8988T (cell line): ENCODE measurements at places on chromosomes 2 and 18.

GRCh38 chr18:66916834-66917233 is 312.9 kb upstream of the CDH19 start:
- DNase-seq, result no peak

GRCh38 chr2:204114295-204115136 is 178.0 kb downstream of the ICOS start:
- DNase-seq, result no peak

DNA sequence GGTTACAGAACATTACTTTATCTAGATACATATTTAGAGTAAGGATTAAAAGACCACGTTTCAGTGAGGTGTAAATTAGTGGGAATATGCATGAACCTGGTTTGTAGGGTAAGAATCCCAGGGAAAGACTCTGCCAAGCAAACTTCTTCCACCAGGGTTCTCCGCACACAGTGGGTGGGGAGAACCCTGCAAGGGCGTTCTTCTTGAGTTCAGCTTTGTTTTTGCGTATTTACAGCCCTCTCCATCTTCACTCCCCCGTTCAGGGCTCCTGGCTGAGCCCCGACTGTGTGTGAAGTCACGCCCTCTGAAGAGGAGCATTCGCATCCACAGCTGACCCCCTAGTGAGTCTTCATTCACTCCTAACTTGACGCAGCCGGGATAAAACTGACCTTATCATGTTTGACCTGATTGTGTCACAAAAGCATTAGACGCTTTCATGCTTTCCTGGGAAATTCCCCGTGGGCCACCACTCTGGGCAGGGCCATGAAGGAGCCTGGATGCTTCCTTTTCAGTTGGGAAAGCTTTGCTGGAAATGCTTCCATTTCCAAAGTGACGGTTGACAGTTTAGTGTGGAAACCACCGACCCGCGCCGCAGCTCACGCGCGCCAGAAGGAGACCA is 1.0 kb downstream of the ALKAL2 start:
- DNase-seq, result no peak

GRCh38 chr2:11122380-11122779 is 32.9 kb upstream of the SLC66A3 start:
- DNase-seq, result no peak

DNA sequence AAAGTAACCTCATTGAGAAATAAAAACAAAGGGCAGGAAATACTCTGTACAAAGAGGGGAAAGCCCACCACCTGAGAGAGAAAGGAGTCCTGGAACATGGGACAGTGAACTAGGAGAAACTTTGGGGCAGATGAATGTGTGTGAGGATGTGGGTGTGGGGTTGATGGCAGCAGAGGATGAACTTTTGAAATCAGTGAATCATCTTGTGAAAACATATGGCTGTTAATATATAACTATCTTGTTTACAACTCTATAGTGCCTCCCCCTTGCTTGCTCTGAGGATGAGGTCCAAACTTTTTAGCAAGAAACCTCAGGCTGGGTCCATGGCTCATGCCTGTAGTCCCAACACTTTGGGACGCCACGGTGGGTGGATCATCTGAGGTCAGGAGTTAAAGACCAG is 171.8 kb upstream of the LHCGR start:
- no peak for DNase-seq

GRCh38 chr2:45008296-45009129 is 739 bp downstream of the SIX2 start:
- DNase-seq, result no peak

- no peak for DNase-seq
These were observed 8.7 kb downstream of the IMPA2 start for GRCh38 chr18:11989966-11990380.

DNA sequence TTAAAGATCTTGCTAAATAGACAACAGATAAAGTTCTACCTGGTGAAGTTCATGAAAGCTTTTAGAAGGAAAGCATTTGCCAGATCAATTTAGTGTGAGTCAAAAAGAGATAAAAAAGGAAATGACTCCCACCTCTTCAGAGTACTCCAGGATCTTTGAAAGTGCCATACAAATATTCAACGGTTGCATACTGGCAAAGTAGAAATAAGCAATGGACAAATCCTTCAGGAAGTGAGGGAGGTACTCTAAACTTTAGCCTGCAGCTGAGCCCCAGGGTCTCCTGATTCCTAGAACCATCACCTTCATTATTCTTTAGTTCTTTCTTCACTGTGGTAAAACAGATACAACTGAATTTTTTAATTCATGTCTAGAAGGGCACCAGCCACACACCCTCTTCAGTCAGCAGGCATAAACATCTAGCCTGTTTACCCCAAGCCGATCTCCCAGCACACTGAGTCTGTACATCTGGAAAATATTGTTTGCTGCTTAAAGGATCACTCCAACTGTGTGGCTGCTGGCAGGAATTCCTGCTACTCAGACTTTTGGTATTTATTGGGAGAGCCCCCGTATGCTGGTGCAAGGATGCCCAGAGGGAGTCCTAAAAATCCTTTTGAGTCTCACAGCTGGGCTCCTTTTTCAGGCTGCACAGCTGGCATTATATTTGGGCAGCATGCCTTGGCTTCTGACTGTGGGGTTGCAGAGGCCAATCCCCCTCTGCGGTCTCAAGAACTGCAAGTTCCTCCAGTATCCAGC is 72.3 kb upstream of the SESTD1 start:
- DNase-seq, result no peak

DNA sequence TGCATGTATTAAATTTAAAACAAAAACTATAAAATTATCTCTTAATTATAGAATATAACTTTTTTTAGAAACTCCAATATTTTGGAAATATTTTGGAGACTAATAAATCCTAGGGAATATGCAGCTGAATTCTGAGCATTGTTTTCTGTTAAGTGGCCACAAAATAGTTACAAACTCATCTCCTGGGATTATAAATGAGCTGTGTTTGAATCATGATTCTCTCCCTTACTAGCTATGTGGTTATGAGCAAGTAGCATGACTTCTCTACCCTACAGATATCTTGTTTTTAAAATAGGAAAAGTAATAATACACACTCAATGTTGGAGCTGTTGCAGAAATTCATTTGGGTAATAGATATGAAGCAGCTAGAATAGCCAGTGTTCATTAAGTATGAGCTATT is 137.9 kb upstream of the ITGA4 start:
- no peak for DNase-seq

- DNase-seq, result no peak
These were observed 61.4 kb upstream of the NEUROD1 start for GRCh38 chr2:181741756-181742155.

GRCh38 chr2:240451791-240452461 is 16.5 kb downstream of the GPC1 start:
- no peak for DNase-seq

DNA sequence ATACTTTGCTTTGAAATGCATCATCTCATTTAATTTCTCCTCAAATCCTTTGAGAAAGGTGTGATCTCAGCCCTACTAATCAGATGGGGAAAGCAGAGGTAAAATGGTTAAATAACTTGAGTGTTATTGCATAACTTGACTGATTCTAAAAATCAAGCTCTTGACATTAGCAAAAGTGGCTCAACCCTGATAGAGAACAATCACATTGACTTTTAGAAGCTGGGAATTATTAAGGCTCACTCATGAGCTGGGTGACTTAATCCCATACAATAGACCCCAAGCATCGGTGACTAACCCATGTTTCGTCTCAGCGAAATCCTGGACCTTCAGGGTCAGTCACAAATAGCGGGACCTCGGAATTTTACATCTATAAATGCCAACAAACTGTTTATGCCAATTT is 378.9 kb downstream of the NBAS start:
- DNase-seq, result no peak

DNA sequence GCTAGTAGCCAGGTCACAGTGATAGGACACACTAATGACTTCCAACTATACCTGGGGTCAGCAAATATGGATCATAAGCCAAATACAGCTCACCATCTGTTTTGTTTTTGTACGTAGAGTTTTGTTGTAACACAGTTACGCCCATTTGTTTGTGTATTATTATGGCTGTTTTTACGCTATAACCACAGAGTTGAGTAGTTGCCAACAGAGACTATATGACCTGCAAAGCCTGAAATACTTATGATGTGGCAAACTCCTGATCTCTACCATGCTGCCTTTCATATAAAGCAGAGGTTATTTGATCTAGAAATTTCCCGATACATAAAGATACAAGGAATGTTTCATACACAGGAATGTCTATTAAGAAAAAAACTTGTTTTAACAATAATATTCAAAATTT is 152.2 kb downstream of the HNMT start:
- DNase-seq, result no peak

- no peak for DNase-seq
These were observed 172.1 kb upstream of the PID1 start for GRCh38 chr2:229443141-229443540.

GRCh38 chr2:111659361-111660333 is 224.3 kb downstream of the ANAPC1 start:
- DNase-seq, result no peak

DNA sequence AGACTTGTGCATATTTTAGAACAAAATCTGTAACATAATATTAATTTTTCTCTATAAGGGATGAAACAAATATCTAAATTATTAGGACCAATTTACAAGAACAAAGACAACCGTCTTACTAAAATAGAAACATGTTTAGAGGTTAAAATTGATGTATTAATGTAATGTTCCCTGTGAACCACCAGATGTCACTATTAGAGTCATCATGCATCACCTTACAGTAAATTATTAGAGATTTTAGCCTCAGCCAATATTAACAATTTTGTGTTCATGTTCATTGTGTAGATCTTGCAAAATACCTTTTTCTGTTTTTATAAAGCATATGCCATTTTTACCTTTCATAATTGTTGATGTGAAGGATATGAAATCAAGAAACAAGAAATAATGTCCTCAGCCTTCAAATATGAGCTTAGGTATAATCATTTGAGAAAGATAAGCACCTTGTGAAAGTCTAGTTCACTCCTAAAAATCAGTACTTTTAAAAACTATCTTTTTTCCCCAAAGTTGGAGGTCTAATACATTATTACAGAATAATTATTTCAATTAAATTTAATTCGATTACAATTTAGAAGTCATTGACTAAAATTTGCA is 344.3 kb upstream of the KCNH7 start:
- DNase-seq, result no peak

- no peak for DNase-seq
These were observed 265.7 kb downstream of the TCF4 start for GRCh38 chr18:55322178-55322735.

GRCh38 chr2:223068071-223068470 is 16.1 kb downstream of the KCNE4 start:
- no peak for DNase-seq

- no peak for DNase-seq
These were observed 777 bp upstream of the RAB17 start for GRCh38 chr2:237591141-237591881.

GRCh38 chr2:3628241-3628679 is 29.7 kb upstream of the ALLC start:
- no peak for DNase-seq

DNA sequence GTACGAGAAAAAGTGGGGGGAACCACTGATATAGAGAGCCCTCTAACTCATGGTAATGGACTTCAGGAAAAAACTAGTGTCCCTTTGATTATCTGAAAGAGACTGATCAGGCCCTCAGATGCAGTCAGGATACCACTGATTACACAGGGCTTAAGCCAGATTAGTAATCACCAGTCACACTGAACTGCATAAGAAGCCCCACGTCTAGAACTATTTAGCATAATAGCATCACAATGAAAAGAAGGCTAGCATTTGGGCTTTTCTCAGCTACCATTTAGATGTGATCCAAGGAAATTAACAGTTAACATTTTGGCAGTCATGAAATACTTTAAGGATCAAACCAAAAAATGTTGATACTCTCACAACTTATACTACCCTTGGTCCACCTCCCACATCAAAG is 813.1 kb upstream of the POU3F3 start:
- DNase-seq, result no peak

DNA sequence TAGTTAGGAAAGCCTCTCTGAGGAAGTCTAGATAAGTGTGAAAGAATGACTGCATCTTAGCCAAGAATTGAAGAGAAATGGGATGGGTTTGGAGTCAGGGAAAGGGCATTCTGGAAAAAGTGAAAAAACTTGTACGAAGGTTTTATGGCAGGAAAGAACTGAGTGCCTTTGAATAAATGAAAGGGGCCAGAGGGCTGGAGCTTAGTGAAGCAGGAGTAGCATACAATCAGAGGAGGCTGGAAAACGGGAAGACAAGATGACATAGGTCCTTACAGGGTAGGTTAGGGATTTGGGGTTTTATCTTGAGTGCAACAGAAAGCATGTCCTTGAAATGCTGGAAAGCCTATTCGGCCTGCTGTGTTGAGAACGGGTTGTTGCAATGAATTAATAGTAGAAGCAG is 152.6 kb upstream of the RND3 start:
- DNase-seq, result no peak

GRCh38 chr2:178674122-178674521 is 133.1 kb downstream of the TTN start:
- no peak for DNase-seq

DNA sequence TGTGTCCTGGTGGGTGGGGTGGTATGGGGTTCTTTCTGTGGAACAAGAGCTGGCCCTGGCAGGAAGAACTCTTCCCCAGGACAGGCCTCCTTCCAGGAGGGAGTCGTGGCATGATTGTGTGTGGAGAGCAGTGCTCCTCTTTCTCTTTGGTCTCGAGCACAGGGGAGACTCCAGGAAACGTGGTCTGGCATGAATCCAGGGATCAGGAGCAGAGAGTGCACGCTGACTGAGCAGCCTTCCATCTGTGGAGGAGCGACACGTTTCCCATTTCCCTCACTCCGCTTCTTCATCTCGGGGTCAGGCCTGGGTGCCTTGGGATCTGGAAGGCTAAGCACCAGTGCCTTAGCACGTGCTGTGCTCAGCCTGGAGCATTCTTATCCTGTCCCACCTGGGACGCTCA is 132.0 kb upstream of the HDAC4 start:
- DNase-seq, result no peak

DNA sequence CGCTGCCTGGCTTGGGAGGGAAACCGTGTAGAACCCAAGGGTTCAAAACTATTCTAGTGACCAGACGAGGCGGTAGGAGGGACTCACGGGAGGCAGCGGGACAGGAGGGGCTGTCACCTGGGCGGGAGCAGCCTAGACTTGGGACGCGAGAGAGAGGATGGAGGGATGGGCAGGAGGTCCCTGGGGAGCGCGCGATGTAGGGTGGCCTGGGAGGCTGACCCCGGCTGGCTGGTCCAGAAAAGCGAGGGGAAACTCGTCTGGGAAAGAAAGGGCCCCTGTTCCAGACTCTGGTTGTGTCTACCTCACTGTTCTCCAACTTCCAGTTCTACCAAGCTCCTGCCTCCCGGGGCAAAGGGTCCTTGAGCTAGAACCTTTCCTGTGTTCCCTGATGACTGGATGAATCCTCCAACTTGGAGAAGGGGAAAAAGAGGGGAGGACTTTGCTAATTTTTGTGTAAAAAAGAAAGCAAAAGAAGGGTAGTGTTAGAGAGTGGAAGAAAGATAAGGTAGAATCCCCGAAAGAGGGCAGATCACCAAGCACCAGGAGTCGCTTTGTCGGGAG is 1.4 kb downstream of the DOK6 start:
- DNase-seq, result no peak

GRCh38 chr2:232018181-232018580 is 56.7 kb downstream of the DIS3L2 start:
- DNase-seq, result no peak

- DNase-seq, result no peak
These were observed 5.0 kb downstream of the MALT1 start for GRCh38 chr18:58676270-58676669.
